ENCODE measurements at places on chromosomes 1 and 21. TPM values are rescaled to one million over a fixed set of nuclear protein-coding genes. Genes with fewer than 3 reads are reported as not detected.

DNA sequence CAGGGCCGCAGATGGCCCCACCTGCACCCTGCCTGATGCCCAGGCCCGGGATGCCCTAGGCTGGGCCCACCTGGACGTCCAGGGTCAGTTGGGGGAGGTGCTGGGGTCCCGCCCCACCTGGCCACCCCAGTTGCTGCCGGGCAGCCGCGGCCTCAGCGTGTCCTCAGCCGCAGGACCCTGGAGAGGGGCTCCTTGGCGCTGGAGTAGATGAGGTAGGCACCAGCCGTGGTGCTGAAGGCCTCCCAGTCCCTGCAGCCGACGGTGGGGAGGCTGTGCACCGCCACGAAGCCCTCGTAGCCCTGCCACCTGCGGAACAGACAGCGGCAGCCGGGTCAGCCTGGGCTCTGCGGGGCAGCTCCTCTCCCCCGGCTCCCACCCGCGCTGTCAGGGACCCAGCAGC is 40.4 kb downstream of the KRTAP10-1 start:
- peak; percentile 84 for DNase-seq

DNA sequence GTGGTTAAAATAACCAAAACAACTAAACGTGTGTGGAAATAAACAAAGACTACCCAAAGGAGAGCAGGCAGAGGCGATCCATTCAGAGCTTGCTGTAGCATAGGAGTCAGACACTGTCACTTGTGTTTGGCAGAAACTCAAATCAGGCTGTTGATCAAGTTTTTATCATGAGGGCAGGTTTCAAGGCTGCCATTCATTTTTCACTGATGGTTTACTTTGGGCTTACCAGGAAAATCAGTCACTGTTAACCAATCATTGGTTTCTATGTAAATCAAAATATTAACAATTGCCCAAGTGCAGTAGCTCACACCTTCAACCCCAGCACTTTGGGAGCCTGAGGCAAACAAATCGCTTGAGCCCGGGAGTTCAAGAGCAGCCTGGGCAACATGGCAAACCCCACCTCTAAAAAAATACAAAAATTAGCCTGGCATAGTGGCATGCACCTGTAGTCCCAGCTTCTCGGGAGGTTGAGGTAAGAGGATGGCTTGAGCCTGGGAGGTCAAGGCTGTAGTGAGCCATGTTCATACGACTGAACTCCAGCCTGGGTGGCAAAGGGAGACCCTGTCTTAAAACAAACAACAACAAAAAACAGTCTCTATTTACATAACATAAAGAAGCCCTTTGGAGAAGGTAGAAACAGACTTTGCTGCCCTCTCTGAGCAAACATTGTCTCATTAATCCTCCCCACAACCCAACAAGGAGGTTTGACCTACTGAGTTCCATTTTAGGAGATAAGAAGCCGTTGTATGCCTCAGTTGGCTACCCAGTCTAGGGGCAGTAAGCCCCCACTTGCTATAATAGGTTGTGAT is 21.1 kb upstream of the ETS2 start:
- no peak for DNase-seq

- DNase-seq, result no peak
These were observed 30.4 kb downstream of the RAP1GAP start for GRCh38 chr1:21638531-21639341.

- DNase-seq, result no peak
These were observed 42.4 kb upstream of the RUNX1 start for GRCh38 chr21:35091496-35091895.

GRCh38 chr1:204331275-204331674 is 28.5 kb downstream of the PLEKHA6 start:
- no peak for DNase-seq

- no peak for DNase-seq
These were observed 106.0 kb downstream of the PCNX2 start for GRCh38 chr1:233189526-233189925.

GRCh38 chr1:186628910-186629309 is 51.3 kb downstream of the PTGS2 start:
- DNase-seq, result no peak

DNA sequence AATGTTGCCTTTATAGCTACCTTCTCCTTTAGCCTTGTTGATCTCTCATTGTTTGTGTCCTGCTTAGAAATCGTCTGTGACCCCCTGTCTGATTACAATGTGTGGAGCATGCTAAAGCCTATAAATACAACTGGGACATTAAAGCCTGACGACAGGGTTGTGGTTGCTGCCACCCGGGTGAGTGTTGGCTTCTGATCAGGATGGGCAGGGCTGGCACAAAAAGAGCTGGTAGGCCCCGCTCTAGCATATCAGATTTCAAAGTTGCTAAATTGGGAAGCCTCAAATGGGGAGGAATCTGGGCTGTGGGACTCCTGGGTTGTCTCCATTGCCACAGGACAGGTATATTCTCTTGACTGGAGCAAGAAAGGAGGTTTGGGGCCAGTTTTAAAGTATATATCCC is 8.4 kb downstream of the NCSTN start:
- no peak for DNase-seq

DNA sequence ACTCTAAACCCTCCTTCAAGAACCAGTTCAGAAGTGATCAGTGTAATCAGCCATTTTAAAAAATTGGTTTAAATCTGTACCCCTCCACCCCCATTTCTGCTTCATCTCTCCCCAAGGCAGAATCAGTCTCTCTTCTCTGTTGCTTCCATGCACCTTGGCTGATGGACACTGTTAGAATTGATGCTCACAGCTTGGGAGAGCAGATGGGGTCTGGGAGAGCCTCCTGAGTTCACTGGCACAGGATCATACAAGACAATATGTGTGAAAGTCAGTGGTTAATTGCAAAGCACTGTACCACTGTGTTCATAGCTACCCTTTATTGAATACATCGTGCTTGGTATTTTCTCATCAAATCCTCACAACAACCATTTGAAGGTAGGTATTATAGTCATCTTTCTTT is 140.9 kb downstream of the ROR1 start:
- DNase-seq, result no peak

DNA sequence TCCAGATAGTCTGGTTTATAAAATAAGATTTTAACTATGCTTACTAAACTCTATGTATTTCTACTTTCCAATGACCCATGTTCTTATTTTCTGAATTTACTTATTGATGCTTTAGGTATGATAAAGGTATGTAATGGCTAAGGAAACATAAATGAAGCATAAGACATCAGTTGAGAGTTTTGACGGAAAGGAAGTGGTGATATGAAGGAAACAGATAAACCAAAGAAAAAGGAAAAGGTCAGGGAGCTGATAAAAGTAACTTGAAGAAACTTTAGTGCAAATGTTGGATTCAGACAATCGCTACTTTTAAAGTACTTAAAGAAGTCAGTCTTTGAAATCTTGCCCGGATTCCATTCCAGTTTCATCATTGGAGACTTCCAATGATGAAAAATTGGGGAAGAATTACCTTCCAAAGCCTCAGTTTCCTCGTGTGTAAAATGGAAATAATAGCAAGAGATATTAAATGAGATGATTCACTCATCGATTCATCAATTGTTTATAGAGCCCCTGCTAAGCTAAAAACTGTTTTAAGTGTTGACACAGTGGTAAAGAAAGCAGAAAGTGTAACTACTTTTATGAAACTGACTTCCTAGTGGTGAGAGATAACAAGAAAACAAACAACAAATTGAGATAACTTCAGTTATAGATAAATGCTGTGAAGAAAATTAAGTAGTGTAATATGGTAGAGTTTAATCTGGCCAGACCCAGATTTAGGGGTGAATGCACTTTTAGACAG is 10.6 kb downstream of the PTPRC start:
- no peak for DNase-seq

DNA sequence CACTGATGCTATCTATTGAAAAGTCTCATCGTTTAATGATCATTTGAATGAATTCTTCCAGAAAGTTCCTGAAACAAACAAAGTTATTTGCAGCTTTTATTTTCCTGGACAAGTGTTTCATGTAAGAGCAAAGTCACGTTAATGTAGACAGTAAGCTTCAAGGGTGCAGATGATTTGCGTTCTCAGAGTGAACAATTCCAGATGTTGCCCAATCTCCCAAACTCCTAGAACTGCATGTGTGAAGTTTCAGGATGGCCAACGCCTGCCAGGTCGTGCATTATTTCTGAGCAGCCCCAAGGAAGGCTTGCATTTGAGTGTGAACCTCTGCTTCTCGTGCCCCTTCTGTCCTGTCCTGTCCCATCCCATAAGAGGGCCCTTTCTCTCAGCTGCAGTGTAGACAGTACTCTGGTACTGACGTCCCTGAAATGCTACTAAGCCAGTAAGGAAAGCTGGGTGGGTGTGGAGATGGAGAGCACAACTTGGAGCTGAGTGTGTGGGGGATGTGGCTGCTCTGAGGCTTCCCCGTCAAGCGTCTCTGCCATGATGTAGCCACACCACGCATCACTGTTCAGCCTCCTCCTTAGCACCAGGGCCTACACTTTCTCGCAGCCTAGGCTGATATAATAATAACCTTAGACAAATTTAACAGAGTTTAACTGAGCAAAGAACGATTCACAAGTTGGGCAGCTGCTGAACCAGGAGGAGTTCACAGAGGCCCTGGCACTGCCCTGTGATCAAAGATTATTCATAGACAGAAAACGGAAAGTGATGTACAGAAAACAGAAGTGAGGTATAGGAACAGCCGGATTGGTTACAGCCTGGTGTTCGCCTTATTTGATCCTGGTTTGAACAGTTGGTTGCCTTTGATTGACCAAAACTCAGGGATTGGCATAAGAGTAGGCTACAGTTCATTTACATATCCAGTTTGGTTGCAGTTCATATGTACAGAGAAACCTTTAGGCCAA is 50.4 kb downstream of the RHOU start:
- no peak for DNase-seq

DNA sequence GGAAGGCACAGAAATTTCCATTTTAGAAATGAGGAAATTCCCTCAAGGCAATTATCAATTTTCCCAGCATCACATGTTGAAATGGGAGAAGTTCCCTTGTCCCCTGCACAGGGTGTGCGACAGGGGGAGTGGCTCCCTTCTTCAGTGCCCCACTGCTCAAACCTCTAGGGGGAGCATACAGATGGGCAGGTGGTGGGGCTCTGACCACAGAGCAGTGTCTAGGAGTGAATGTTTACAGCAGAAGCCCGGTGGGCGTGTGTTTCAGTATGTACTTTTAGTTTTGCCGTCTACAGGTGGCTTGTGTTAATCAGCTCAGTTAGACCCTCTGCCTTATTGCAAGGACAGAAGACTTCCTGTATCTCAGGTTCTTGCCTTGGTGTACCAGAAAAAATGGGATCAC is 493.7 kb upstream of the PLXNA2 start:
- DNase-seq, result no peak

DNA sequence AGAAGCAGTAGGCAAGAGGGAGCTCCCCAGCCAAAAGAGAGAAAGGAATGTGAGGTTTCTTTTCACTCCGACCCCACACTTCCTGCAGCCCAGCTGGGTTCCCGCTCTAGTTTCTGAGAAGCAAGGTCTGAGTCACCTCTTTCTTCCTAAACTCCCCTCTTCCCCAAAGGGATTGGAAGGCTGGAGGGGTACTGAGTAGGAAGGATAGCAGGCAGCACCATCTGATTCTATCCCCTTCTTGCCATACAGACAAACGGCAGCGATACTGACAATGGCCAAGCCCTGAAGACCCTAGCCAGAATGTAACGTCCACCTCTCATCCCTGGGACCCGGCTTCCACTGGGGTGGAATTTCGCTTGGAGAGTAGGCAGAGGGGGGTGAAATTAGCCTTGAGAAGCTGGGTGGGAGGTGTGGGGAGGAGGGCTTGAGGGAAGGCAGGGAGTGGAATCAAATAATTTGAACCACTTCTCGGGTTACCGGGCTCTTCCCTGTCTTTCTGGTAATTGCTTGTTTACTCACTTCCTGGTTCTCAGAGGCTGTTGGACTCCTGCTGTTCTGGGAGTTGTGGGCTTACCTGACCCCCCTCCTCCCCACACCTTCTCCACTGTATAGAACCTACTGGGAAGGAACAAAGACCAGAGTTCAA is 13.2 kb downstream of the IER5 start:
- DNase-seq, result no peak

DNA sequence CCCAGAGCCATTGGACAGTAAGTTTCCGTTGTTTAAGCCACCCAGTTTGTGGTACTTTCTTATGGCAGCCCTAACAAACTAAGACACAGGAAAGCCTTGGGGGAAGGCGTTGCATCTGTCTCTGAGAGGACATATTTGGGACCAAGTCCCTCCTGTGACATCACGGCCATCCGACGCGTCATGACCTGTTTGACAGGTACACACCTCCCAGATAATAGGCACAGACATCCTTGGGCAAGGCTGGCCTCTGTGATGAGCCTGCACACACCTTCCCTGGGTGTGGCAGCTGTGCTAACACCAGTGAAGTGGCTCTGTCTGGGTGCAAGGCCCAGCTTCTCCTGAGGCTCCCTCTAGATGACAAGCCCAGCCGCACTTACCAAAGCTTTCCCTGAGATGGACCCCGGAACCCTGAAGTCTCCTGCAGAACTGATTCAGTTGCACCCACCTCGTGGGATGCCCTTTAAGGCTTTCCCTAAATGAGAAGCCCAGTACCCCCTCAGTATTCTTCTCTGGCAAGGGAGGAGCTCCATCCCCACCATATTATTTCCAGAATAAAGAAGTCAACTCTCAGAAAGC is 136.5 kb downstream of the ZSCAN20 start:
- DNase-seq, result no peak

- peak; percentile 68 for DNase-seq
These were observed 215.5 kb upstream of the VAMP3 start for GRCh38 chr1:7555391-7556185.

DNA sequence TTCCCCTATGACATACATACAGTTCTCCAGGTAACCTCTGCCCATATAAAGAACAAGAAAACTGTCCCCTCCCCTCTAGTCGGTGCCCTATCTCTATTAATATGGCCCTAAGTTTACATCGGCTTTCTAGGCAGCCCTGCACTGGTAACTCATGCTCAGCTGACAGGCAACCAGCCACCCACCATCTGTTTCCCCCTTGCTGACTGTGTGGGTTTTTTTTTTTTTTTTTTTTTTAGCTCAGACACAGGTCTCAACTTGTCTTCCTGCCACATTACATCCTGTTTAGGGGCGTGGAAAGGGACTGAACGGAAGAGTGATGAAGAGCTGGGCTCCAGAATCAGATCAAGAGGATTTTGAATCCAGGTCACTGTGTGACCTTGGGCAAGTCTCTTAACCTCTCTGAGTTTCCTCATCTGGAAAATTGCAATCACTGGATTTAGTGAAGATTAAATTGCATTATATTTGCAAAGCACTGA is 14.0 kb downstream of the LAPTM5 start:
- no peak for DNase-seq

GRCh38 chr1:213568929-213569815 is 418.6 kb upstream of the PROX1 start:
- no peak for DNase-seq

- no peak for DNase-seq
These were observed 129.1 kb upstream of the SOD1 start for GRCh38 chr21:31530364-31530763.

DNA sequence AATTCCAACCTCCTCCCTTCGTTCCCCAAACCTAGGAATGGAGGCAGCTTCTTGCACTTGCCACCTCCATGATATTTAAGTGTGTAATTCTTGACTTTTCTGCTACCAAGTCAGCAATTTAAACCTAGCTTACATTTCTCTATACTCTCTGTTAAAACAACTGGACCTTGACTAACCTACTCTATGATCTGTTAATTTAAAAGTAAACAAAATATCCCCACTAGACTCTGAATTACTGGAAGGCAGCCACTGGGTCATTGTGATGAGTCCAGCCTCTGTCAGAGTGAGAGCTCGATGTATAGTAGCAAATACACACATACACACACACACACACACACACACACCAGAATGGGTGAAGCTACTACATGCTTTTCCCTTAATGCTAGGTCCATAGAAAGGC is 40.0 kb upstream of the DHCR24 start:
- DNase-seq, result no peak

The SPRR2F gene
- not detected for total RNA-seq

The TRABD2B gene
- total RNA-seq, result 0.90 TPM

The KLF18 gene
- total RNA-seq, result not detected

The SZT2 gene
- 29.3 TPM for total RNA-seq

The CLCA2 gene
- not detected for total RNA-seq

The ANKRD45 gene
- not detected for total RNA-seq

The C1orf87 gene
- 0.65 TPM for total RNA-seq

All from chondrocyte (in vitro differentiated cells).